ENCODE measurements at places on chromosomes 12 and 14.

GRCh38 chr12:103546959-103547358 lies 40.1 kb upstream of the STAB2 start:
- DNase-seq = no peak

GRCh38 chr14:32825058-32825457 lies 113.6 kb upstream of the NPAS3 start:
- no peak for DNase-seq

DNA sequence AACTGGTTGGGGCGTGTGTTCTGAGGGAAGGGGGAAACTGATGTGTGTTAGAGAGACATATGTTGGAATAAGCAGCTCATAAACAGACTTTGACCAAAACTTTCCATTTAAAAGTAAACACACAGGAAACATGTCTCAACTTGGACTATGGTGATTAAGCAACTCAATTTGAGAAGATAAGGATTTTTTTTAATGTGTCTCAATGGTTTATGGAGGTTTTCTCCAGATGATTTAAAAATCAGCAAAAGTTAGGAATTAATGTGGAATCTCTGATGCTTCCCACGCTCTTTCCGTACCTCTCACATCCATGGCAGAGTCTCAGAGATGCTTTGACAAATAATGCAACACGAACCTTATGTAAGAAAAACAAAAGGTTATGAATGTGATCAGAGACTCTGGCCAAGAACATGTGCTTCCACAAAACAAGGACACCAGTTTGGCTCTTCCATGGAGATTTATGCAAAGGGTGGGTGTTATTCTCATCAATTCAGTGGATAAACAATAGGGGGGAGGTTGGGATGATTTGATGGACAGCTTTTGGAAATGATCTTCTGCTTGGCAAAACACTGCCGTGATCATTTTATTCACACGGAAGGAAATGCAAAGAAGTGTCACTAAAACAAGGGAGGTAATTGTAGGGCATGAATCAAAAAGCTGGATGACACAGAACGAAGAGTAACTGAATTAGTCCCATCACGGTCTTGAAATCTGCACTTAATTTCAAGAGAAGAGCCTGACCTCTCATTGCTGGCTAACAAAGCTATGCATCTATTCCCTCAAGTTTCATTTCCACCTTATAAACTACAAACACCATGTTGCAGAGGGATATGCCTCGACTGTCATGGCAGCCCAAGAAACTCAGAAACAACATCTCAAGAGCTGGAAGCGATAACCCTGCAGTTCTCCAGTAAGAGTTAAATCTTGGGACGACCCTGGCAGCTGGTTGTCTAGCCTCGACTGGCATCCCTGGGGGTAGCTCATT lies 76.5 kb downstream of the FOXN3 start:
- DNase-seq = no peak

- DNase-seq = no peak
Observed at GRCh38 chr12:46452061-46452615, 79.6 kb upstream of the SLC38A2 start.

- DNase-seq = no peak
Observed at GRCh38 chr14:93009471-93010129, 86.7 kb downstream of the CHGA start.

DNA sequence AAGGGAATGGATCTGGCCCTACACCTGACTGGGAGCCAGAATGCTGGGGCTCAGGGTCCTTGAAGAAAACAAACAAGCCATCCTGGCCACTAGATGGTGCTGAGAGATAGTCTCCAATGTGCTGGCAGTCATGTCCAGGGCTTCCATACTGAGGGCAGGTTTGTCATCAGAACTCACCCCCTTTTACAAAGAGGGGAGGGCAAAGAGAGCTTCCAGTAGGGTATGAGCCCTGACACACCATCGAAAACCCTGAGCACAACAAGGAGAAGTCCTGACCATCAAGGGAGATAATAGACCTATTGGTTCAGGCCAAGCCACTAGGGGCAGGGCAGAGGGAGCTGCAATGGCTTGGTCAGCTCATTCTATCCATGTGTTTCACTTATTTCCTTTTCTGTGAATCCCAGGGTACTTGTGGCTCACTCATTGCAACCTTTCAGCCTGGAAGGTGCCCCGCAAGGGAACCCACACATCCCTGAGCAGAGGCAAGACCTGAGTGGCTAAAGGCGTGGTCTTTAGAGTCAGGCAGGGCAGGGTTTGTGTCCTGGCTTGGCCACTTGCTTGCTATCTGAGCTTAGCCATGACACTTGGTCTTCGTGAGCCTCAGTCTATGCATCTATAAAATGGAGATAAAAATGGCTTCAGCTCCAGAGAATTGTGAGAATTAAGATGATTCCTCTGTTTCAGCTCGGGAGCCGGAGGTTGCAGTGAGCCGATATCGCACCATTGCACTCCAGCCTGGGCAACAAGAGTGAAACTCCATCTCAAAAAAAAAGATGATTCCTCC lies 6.2 kb upstream of the PLEKHH1 start:
- DNase-seq = peak; percentile 63

DNA sequence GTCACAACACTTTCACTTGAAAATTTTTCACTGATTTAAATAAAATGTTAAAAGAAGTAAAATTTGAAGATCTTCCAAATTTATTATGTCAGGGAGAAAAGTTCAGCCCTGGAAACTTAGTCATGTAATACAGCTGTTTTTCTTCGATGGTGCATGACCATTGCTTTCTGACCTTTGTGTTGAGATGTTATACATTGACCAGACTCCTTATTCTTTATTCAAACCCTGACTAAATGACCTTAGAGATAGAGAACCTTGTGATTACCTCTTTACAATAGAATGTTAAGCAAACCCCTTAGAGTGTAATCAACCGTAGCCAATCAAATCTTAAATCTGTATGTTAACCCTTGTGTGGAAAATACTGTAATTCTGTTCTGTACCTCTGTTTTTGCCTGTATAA lies 34.5 kb downstream of the PLCZ1 start:
- DNase-seq = peak; percentile 82

- no peak for DNase-seq
Observed at GRCh38 chr12:112901271-112901670, 5.5 kb upstream of the OAS1 start.

GRCh38 chr14:104396682-104397470 lies 182.7 kb upstream of the C14orf180 start:
- DNase-seq = no peak

DNA sequence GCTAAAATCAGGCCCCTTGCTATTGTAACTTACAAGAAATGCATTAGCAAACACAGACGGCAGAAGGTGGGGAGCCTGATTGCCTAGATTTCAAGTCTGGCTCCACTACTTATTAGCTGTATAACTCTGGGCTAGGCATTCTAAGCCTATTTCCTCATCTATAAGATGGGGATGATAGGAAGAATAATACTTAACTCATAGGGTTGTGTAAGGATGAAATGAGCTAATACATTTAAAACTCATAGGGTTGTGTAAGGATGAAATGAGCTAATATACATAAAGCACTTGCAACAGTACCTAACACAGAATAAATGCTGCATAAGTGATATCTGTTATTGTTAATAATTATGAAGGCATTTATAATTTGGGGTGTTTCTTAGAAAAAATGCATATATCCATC lies 60.1 kb upstream of the DIO2 start:
- DNase-seq = no peak

DNA sequence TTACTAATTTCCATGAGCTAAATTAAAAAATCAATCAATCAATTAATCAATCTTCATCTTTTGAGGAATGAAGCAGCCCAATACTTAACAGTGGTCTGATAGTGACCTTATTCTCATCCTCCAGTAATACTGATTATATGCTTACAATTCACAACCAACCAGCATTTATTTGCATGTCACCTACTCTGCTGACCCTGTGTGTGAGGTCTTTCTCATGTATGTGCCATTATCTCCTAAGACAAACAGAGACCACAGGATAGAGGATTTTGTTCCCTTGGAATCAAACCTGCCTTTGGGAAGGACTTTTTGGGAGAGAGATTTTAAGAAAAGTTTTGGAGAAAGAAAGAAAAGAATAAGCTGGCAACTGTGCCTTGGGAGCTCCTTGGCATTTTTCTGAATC lies 197.2 kb downstream of the NRXN3 start:
- no peak for DNase-seq

GRCh38 chr12:131105736-131106348 lies 152.1 kb downstream of the ADGRD1 start:
- no peak for DNase-seq

- DNase-seq = no peak
Observed at GRCh38 chr12:1972856-1973317, 31.4 kb downstream of the DCP1B start.

DNA sequence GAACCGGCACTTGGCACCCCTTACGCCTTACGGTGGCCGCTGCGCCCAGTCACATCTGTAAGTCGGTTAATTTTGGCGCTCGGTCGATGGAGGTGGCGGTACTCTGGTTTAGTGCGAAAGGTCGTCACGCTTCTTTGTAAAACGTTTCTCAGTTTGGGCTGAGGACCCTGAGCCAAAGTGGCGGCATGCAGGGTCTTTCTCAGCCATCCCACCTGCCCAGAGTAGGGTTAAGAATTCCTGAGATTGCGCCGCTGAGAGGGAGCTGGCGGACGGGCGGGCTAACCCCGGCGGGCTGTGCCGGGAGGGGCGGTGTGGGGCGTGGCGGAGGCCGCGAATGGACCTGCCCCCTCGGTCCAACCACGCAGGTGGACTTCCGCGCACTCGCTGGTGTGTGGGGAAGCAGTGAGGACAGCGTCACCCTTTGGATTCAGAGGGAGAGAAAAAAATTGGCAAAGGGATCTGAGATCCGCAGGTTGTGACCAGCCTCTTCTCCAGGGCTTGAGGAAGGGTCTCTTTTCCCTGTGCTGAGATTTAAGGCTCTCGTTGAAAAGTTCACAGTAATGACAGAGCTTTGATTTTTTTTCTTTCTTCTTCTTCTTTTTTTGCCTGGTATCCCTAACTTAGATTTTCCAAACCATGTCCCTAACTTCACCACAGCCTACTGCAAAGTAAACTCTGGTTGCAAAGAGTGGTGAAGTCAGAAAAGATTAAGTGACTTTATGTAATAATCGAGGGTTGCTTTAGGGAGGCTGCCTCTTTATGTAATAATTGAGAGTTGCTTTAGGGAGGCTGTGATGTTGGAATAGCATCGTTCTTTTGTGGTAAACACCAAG lies 602 bp upstream of the FBXO33 start:
- DNase-seq = peak; percentile 93

DNA sequence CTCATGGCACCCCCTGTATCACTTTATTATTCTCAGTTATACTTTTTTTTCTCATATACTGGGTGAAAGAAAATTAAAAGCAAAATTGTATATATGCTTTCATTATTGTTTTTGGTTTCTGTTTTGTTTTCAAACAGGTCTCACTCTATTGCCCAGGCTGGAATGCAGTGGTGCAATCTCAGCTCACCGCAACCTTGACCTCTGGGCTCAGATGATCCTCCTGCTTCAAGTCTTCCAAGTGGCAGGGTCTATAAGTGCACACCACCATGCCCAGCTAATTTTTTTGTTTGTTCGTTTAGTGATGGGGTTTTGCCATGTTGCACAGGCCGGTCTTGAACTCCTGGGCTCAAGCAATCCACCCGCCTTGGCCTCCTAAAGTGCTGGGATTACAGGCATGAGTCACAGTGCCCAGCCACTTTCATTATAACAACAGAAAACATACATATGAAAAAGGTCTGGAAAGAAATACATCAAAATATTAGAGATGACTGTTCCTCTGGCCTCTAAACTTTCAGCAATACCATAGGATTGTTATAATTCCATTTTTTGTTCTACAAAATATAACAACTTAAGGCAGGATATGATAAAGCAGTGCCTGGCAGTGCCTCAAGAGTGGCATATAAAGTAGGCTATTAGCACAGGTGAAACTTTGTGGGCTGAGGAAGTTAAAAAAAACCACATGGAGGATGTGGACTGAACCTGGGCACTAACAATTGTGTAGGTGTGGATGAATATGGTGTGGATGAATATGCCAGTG lies 5.8 kb upstream of the NTN4 start:
- DNase-seq = peak; percentile 19

DNA sequence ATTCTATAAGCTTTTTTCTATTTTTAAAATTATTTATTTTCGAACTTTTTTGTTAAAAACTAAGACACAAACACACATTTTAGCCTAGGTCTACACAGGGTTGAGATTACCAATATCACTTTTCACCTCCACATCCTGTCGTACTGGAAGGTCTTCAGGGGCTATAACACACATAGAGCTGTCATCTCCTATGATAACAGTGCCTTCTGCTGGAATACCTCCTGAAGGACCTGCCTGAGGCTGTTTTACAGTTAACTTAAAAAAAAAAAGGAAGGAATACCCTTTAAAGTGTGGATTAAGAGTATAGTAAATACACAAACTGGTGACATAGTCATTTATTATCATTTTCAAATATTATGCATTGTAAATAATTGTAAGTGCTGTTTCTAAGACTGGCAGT lies 43.0 kb downstream of the RASSF8 start:
- no peak for DNase-seq

GRCh38 chr12:33988197-33988805 lies 34.0 kb upstream of the ALG10 start:
- no peak for DNase-seq

All from Caki2 (cell line).